HepG2 (cell line): ENCODE measurements at places on chromosomes 2 and 18. TPM values are rescaled to one million over a fixed set of nuclear protein-coding genes. Genes with fewer than 3 reads are reported as not detected.

GRCh38 chr2:46569766-46570165 lies 90.4 kb downstream of the TMEM247 start:
- no peak for DNase-seq

GRCh38 chr18:21672521-21673267 lies 31.9 kb downstream of the ABHD3 start:
- peak; percentile 14 for DNase-seq

DNA sequence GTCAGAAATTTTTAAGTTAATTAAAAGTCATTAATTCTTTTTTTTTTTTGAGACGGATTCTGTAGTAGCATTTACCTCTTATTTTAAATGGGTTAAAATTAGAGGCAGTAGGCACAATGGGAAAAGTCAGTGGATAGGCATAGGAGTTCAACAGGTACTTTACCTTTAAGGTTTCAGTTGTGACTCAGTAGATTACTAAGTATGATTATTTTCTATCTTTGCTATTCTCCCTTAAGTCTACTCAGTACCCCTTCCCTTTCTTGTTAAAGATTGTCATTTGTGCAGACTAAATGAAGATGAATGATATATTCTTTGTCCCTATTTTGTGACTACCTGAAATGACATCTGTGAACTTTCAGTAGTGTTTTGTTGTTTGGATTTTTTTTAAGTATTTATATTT lies 19.7 kb downstream of the CCNYL1 start:
- DNase-seq = no peak

- peak; percentile 38 for DNase-seq
Measured at GRCh38 chr2:163155279-163155883, 316.8 kb upstream of the KCNH7 start.

GRCh38 chr18:55264108-55264507 lies 304.8 kb upstream of the CCDC68 start:
- DNase-seq = no peak

DNA sequence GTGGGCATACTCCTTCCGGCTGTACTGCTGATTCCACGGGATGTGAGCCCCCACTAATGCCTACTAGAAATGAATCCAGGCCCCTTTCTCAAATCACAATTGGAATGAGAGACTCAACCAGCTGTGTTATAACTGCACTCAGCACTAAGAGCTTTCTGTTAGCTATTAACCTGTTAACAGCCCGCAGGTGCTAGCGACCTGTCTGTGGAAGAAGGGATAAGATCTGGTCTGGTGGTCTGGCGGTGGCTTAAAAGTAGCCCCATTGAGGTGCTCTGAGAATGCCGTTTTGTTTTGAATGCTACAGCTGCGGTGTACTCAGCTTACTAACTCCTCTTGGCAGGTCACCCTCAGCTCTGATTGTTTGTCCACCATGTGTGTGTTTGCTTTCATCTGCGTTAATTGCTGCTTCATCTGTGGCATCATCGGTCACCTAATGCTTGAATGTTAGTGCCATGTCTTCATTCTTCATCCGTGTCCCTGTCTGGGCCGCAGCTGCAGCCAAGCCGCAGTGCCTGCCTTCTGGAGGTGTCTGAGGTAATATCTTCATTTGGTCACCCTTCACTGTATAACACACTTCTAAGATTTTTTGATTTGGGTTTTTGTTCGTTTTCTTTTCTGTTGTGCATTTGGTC lies 16.3 kb downstream of the RAB12 start:
- DNase-seq = no peak

- no peak for DNase-seq
Measured at GRCh38 chr18:53864770-53865169, 359.7 kb downstream of the MBD2 start.

GRCh38 chr2:198656869-198657268 lies 800.9 kb downstream of the SATB2 start:
- DNase-seq = no peak

DNA sequence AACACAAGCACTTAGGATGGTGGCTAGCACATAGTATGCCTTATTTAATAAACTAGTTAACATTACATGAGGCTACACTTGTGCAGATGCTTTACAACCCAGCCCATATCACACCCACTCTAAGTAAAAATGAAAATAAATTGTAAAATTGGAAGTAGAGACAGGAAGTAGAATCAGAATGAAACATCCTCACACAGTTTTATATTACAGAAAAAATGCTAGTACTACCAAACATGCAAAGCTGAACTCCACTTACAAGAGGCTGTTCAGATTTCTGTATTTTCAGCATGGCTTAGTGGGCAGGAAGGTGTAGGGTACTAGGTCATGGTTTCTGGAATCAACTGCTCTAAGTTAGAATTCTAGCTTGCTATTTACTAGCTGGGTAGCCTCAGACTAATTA lies 18.2 kb upstream of the CRIM1 start:
- DNase-seq = no peak

DNA sequence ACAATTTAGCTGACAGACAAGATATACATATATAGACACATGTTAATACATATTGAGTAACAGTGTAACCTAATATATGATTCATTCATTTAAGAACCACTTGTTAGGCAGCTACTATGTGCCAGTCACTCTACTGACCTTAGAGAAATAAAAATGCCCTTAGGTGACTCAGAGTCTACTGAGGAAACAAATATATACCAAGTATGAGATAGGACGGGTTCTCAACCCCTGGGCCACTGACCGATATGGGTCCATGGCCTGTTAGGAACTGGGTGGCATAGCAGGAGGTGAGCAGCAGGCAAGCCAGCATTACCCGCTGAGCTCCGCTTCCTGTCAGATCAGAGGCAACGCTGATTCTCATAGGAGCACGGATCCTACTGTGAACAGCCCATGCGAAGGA lies 14.8 kb downstream of the STRN start:
- DNase-seq = no peak

GRCh38 chr2:57793310-57793709 lies 253.3 kb upstream of the VRK2 start:
- no peak for DNase-seq

GRCh38 chr2:41038408-41038807 lies 586.5 kb upstream of the SLC8A1 start:
- no peak for DNase-seq

GRCh38 chr2:64296140-64296480 lies 151.9 kb upstream of the PELI1 start:
- no peak for DNase-seq

DNA sequence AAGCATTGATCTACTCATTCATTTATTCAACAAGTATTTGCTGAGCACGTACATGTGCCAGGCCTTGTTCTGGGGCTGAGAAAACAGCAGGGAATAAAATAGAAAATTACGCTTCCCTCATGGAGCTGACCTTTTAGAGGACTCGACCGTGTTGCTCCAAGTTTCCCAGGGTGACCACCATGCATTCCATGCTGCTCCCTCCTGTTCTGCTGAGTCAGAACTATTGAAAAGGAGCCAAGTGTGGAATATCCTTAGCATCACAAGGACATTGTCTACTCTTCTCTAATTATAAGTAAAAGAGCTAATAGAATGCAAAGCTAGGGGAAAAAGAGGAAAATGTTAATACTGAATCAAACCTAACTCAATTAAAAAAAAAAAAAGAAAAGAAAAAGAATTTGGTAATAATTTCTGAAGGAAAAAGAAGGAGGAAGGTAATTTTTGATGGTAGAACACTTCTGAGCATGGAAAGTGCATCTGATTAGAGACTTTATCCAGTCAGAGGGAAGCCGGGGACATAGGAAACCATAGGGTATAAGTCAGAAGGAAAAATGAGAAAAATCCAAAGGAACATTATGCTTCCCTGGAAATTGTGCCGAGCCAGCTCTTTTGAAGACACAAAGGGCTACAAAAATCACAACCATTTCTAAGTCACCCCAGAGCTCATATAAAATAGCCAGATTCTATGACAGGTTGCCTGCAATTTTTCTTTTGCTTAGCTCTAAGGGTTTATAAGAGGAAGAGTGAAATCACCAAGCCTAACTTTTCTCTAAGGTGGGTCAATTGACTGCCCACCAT lies 339.4 kb downstream of the RND3 start:
- no peak for DNase-seq

- peak; percentile 52 for DNase-seq
Measured at GRCh38 chr2:157830696-157831570, 45.2 kb downstream of the ACVR1 start.

GRCh38 chr2:200278694-200279316 lies 27.7 kb upstream of the SPATS2L start:
- no peak for DNase-seq

- no peak for DNase-seq
Measured at GRCh38 chr18:23170137-23170536, 34.9 kb downstream of the CABLES1 start.

- DNase-seq = no peak
Measured at GRCh38 chr2:107068069-107068916, 182.3 kb upstream of the ST6GAL2 start.

DNA sequence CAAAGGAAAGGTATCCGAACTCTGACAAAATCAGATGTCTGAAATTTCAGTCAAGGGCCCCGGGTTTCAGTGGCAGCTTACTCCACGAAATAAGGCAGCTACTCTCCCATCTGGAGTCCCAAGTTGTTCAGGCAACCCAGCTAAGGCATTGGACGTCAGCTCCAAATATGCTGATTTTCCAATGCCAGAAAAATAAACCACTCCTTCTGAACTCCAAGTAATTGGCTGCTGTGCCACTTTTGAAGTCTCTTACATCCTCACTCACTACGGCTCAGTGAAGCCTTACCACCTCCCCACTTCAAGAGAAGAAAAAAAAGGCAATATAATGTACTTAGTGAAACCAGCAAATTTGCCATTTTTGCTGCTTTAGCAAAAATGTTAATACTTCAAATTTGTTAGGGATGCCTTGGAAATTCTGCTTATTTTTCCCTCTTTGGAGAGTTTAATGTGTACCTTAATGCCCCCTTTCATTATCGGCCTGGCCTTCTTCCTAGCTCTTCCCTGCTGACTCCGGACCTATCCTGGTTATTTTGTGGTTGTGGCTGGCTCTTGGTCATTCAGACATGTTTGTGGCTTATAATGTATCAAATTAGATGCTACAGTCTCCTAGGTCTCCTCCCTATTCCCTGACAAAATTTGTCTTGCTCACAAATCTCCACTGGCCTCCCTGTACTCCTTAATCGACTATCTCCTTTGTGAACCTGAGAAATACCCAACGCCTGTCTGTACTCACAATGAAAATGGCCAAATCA lies 589.2 kb upstream of the ZEB2 start:
- no peak for DNase-seq

- no peak for DNase-seq
Measured at GRCh38 chr2:64839844-64840243, 149.4 kb upstream of the SLC1A4 start.

- DNase-seq = no peak
Measured at GRCh38 chr2:50556934-50557575, 474.9 kb downstream of the NRXN1 start.

- DNase-seq = no peak
Measured at GRCh38 chr18:48742706-48743475, 204.1 kb downstream of the CTIF start.

- DNase-seq = no peak
Measured at GRCh38 chr2:212596688-212597087, 58.1 kb upstream of the ERBB4 start.

GRCh38 chr2:28754321-28754720 lies 2.7 kb downstream of the PPP1CB start:
- no peak for DNase-seq

HSBP1L1 gene
- 15.3 and 22.6 TPM in 2 replicates for total RNA-seq

CYTIP gene
- total RNA-seq = not detected in 2 replicates

RAB17 gene
- total RNA-seq = 68.0 and 70.0 TPM in 2 replicates

PAIP2B gene
- 0.29 and 0.46 TPM in 2 replicates for total RNA-seq

OSBPL1A gene
- 0.02 and 0.13 TPM in 2 replicates for total RNA-seq

EIF2AK2 gene
- total RNA-seq = 26.1 and 42.8 TPM in 2 replicates

HRH4 gene
- not detected in 2 replicates for total RNA-seq

SLC16A14 gene
- not detected in 2 replicates for total RNA-seq

NGEF gene
- 11.8 and 14.4 TPM in 2 replicates for total RNA-seq

TGFA gene
- total RNA-seq = 12.5 and 15.3 TPM in 2 replicates

LCT gene
- not detected in 2 replicates for total RNA-seq

DPP10 gene
- 0.84 and 1.7 TPM in 2 replicates for total RNA-seq

L3MBTL4 gene
- 12.8 and 13.3 TPM in 2 replicates for total RNA-seq
